ENCODE measurements at places on chromosomes 7 and 10.

GRCh38 chr7:124909808-124910207, 19.8 kb downstream of the POT1 start:
- DNase-seq: no peak

DNA sequence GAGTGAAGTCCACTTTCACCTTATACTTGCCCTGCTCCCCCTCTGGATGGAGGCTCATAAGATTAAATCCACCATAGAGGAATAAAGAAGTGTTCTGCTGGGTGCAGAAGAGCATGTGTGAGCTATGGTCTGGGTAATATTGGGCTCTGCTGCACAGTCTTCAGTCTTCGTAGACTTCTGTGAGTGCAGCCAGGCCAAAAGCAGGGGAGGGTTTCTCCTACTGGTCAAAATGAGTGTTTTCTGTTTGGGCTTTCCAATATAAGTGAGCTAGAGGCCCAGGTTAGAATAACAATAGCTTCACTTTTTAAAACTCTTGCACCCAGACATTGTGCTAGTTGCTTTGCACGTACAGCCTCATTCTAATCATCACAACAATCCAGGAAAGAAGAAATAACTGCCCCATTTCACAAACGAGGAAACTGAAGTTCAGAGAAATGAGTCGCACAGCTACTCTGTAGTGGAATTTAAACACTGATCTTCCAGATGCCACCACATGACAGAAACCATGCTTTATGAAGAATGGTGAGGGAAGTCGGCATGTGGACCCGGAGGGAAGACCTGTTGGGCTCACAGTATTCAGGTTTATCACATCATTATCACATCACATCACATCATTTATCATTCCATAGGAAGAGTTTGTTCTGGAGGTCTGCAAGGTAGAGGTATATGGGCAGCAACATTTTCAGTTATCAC, 23.8 kb upstream of the MSMB start:
- no peak for DNase-seq

- no peak for DNase-seq
Measured at GRCh38 chr7:85025312-85025756, 161.5 kb downstream of the SEMA3D start.

DNA sequence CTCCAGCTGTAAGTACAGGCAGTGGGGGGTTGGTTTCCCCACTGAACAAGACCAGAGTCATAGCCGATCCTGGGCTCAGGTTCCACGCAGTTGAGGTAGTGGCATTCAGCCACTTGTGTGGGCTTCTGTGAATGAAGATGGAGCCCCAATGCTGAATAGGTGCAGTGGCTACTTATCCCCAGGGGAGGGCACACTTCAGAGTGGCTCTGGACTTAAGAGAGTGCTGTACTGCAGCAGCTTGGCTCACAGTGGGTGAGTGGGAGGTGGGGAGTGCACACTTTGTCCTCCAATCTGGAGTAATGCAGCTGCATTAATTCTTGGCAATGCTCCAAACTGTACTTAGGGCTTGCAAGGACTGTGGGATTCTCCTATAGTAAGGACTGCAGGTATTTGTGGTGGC, 81.9 kb downstream of the BUB3 start:
- no peak for DNase-seq

GRCh38 chr10:6008497-6009142, 31.3 kb upstream of the IL15RA start:
- DNase-seq: no peak
